ENCODE measurements at places on chromosomes 12 and 14. TPM values are rescaled to one million over a fixed set of nuclear protein-coding genes. Genes with fewer than 3 reads are reported as not detected.

- peak; percentile 87 for DNase-seq
Observed at GRCh38 chr12:50050410-50051098, 6.8 kb upstream of the ASIC1 start.

The KRT3 gene
- total RNA-seq, result not detected

The LTB4R2 gene
- 18.6 TPM for total RNA-seq

The A2M gene
- 0.54 TPM for total RNA-seq

DNA sequence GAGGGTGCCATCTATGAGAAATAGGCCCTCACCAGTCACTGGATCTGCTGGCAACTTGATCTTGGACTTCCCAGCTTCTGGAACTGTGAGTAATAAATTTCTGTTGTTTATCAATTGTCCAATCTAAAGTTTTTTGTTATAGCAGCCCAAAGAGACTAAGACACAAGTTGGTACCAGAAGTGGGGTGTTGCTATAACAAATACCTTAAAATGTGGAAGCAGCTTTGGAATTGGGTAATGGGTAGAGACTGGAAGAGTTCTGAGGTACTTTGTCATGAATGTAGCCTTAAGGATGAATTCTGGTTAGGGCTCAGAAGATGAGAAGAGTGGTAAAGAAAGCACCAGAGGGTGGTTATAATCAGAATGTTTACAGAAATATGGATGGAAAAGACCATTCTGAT lies 21.5 kb downstream of the GMFB start:
- no peak for DNase-seq

The BCL11B gene
- total RNA-seq, result 0.09 TPM

DNA sequence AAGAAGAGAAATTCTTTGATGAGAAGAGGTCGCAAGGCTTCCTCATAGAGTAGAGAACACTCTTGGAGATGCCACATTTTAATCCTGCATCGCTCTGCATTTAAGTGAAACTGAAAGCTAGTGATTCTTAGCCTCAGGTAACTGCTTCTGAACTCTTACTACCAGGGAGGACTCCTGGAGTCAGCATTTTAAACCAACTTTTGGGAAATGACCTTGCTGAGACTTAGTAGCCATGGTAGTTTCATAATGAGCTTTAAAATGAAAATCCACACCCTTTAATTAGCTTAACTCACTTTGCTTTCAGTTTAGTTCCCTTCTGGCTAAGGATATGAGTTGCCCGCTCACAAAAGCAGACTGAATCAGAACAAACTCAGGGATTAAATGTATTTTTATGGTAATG lies 80.3 kb downstream of the SYNE2 start:
- no peak for DNase-seq

The RPS6KL1 gene
- total RNA-seq, result 0.09 TPM

- no peak for DNase-seq
Observed at GRCh38 chr14:67512463-67513310, 20.4 kb upstream of the PLEKHH1 start.

The FIGNL2 gene
- 0.18 TPM for total RNA-seq

- no peak for DNase-seq
Observed at GRCh38 chr12:109782326-109782703, 50.9 kb downstream of the TRPV4 start.

- DNase-seq, result peak; percentile 51
Observed at GRCh38 chr12:47891356-47891755, 13.4 kb downstream of the VDR start.

GRCh38 chr12:114704096-114704495 lies 20.1 kb upstream of the TBX3 start:
- no peak for DNase-seq

The TAPBPL gene
- 19.7 TPM for total RNA-seq

DNA sequence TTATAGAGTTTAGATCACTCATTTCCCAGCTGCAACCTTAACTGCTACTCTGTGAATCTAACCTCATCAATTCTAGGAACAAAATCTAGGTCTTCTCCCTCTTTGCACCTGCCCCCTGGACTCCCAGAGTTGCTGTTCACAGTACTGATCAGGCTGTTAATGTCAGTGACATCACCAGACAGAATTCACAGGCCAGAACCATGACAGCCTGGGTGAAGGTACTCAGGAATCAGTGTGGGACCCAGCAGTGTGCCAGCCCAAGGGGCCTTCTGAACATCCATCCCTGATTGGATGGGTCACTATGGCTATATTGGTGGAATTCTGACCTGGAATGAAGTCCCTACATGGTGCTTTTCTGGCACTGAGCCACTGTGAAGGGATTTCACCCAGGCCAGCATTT lies 72.8 kb downstream of the CLMN start:
- DNase-seq, result no peak

The AMN gene
- not detected for total RNA-seq

DNA sequence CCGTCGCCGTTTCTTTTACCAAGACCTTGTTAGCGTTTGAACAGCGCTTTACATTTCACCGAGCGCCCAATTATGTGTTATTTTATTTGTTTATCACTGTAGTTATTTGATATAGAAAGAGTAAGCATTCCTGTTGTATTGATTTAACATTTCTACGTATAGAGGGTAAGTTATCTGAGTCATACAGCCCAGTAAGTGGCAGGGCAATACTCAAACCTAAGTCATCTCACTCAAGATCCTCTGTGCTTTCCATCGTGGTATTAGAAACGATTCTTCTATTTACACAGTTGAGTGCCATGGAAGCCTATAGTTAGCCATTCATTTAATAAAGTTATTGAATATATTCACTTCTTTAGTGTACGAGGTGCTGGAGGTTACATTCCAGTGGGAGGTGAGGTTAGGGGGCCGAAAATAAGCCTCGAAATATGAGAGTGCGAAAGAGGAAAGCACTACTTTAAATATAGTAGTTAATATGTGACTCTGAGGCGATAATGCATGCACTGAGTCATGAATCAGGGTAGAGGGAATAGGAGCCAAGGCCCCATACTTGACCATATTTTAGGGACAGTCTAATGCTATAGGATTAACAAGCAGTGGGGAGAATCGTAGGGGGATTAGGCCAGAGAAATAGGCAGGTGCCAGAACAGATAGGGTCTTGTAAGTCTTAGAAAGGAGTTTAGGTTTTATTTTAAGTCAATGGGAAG lies 629 bp downstream of the RAD51AP1 start:
- DNase-seq, result no peak

DNA sequence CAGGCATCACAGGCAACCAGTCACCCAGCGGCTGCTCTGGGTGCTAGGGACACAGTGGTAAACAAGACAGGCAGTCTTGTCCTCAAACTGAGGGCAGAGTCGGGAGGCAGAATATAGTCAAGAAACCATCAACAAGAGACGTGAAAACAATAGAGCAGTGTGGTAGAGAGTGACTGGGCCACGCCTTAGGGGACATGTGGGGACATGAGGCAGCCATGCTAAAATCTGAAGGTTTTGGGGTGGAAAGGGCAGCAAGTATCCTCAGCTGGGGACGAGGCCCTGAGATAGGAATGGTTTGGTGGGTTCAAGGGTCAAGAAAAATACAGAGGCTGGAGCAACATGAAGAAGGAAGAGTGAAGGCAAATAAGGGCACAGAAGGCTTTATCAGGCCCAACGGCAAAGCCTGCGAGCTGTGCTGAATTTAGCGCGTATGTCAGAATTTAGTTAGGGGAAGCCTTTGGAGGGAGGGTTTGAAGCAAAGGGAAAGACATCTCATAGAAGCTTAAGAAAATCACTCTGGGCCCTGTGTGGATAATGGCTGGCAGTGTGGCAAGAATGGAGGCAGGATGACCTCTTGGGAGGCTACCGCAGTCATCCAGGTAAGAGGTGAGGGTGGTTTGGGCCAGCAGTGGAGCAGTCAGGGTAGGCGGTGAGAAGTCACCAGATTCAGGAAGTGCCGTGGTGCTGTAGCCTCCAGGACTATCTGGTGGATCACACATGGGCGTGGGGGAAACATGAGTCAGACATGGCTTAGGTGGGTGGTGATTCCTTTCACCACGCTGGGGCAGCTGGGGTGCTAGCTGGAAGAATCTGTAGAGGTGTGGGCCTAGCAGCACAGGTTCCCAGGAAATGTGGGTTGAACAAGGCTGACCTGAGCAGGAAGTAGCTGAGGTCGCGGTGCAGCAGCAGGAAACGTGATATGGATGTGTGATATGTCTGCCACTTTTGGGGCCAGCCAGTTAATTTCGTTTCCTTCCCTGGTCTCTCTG lies 3.0 kb downstream of the EVL start:
- no peak for DNase-seq

- DNase-seq, result no peak
Observed at GRCh38 chr14:91394105-91395081, 23.2 kb downstream of the CCDC88C start.

- DNase-seq, result no peak
Observed at GRCh38 chr12:214003-214741, at the start of gene SLC6A12. TSS of gene SLC6A12 (minus strand) at chr12:214157. CDS start at chr12:209986, 4,171 bp downstream.

DNA sequence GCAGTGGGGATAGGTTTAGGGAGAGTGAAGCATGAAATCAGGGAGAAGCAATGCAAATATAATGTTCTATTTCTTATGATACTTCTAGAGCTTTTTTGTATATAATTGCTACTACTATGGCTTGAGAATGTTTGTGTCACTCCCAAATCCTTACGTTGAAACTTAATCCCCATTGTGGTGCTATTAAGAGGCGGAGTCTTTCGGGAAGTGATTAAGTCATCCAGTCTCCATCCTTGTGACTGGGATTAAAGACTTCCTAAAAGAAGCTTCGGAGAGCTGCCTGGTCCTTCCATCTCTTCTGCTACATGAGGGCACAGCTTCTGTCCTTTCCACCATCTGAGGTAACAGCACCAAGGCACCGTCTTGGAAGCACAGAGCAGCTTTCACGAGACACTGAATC lies 81.2 kb downstream of the COX16 start:
- no peak for DNase-seq

The FOXN4 gene
- total RNA-seq, result not detected

The SCNN1A gene
- under 0.01 TPM for total RNA-seq

The CAPZA3 gene
- total RNA-seq, result not detected

- DNase-seq, result peak; percentile 90
Observed at GRCh38 chr14:68208218-68208617, 388.6 kb downstream of the RAD51B start.

All from fibroblast of the aortic adventitia (primary cell).